ENCODE measurements at places on chromosomes 11 and 22.
A peak's percentile ranks its signal among the peaks of the same experiment; 100 is the strongest.

GRCh38 chr11:45485070-45485707, 180.2 kb downstream of the CHST1 start:
- no peak for DNase-seq

GRCh38 chr11:39361557-39361956, 2097.9 kb downstream of the LRRC4C start:
- DNase-seq = no peak

GRCh38 chr11:86637988-86638387, 34.4 kb downstream of the ME3 start:
- DNase-seq = no peak

- no peak for DNase-seq
These were observed 118.7 kb upstream of the E2F8 start for GRCh38 chr11:19359221-19360000.

GRCh38 chr11:27058456-27058855, 17.8 kb downstream of the BBOX1 start:
- no peak for DNase-seq

GRCh38 chr22:29732883-29733282, 13.1 kb downstream of the CABP7 start:
- DNase-seq = no peak

DNA sequence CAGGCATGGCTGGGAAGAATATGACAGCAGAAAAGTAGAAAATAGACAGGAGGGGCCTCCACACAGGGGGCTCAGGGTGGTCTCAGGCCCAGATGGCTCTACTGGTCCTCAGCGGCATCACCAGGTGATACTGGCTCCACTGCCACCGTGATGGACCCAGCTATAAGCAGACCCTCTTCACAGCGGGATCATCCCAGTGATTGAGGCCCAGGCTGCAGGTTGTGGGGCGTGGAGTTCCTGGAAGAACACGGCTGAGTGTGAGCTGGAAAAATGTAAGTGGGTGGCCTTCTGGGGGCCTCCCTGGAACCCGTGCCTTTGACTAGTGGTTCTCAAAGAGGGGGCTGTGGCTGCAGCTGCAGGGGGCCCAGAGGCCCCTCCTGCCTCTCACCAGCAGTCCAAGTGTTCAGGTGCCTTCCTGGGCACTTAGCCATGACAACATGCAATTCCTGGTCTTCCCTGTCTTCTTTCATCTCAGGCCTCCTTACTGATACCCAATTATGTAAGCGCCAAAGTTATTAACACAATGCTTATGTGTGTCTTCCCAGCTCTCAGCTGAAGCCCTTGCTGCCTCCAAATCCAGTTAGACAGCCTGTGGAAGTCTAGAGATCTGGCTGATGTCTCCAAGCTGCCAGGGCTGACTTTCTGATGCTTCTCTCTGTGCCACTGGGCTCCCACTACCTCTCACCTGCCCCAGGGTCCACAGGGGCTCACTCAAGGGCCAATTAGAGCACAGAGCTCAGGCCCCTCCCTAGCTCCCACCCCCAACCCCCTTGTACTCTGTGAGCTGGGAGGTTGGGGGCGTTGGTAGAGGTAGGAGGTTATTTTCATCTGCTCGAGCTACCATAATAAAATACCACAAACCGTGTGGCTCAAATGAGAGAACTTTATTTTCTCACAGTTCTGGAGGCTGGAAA, 110.1 kb upstream of the LMO1 start:
- no peak for DNase-seq

- DNase-seq = no peak
These were observed 131.0 kb downstream of the MORC2 start for GRCh38 chr22:30837531-30837930.

- no peak for DNase-seq
These were observed 24.0 kb downstream of the TSPAN18 start for GRCh38 chr11:44750551-44751465.

DNA sequence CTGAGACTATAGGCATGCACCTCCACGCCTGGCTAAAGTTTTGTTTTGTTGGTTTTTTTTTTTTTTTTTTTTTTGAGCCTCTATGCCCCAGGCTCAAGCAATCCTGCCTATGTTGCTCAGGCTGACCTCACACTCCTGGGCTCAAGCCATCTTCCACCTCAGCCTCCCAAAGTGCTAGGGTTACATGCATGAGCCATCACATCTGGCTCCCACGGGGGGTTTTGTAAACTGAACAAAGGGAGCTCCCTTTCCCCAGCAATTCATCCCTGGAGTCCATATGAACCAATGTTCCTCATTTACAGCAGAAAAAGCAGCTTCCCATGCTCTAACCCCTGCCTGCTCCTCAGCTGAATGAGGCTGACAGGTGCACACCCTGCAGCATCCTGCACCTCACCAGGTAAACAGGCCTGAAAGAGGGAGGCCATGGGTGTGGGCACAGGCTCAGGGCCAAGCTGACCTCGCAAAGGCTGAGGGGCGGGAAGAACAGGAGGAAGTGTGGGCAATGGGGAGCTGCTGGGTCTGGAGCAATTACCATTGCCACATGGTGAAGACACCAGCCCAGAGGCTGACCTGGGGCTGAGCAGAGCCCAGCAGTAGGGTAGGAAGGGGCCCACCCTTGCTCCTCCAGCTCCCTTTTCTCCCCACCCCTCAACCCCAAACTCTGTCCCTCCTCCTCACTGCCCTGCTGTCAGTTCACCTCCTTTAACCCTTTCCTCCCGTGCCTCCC, 58.2 kb downstream of the RBX1 start:
- DNase-seq = no peak

GRCh38 chr11:74860743-74861142, 88.1 kb downstream of the XRRA1 start:
- DNase-seq = no peak

GRCh38 chr11:67694875-67695555, 20.6 kb upstream of the ALDH3B2 start:
- no peak for DNase-seq

DNA sequence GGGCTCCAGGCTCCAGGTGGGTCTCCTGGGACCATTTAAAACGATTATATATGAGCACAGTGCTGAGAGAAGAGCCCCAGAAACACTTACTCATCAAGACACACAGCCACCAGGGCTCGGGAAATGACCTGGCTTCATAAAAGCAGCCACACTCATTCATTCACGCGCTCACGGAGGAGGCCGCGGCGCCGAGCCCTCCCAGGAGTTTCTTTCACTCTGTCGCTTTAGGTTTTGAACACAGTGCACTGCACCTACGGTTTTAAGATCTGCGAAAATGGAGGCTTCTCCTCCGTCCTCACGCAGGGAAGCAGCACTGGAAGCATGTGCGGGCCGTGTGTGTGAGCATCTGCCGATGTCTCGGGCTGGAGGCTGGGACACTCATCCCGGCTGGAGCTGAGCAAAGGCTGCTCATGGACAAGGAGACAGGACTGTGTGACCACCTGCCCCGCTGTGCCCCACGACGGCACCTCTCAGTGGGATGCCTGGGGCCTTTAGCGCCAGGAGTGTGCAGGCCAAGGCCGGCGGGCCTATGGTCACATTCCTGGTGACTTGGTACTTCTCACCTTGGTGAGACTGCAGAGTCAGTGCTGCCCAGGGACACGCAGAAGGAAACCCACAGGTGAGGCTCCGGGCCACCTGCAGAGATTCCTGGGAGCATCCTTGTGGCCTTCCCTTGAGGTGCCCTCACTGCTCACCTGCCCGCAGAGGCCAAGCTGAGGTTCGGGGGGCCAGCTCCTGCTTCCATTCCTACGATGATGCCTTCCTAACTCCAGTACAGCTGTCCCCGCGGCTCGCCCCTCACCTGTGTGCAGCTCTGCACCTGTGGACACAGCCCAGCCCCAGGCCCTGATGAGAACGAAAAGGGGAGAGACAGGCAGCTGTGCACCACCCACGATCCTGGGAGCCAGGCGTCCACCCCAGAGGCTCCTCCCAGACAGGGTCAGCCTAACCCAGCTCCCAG, 872.0 kb downstream of the BRD1 start:
- no peak for DNase-seq

- no peak for DNase-seq
These were observed 1.8 kb downstream of the GALR3 start for GRCh38 chr22:37824674-37825641.

DNA sequence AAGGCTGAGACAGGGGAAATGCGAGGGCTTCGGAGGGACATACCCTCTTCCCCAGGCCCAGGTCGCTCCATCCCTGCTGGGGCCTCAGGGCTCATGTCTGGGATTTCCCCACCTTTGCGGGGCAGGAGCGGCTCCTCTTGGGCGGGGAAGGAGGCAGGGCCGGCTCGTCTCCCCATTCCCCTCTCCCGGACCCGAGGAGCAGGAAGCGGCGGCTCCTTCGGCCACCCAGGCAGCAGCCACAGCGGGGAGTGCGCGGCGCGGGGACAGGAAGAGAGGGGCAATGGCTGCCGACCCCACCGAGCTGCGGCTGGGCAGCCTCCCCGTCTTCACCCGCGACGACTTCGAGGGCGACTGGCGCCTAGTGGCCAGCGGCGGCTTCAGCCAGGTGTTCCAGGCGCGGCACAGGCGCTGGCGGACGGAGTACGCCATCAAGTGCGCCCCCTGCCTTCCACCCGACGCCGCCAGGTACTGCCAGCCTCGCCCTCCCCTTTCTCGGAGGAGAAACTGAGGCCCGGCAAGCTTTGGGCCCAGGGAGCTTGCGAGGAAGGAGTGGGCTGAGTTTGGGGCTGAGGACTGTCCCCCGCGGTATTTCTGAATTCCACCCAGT, at the start of gene ANKK1:
Gene ANKK1 (plus strand): TSS at position 175 of the 607 bp plus-strand sequence. CDS start 106 bp downstream, at position 281.
- DNase-seq = no peak

- no peak for DNase-seq
These were observed 1478.4 kb downstream of the TBC1D22A start for GRCh38 chr22:48240935-48241230.

DNA sequence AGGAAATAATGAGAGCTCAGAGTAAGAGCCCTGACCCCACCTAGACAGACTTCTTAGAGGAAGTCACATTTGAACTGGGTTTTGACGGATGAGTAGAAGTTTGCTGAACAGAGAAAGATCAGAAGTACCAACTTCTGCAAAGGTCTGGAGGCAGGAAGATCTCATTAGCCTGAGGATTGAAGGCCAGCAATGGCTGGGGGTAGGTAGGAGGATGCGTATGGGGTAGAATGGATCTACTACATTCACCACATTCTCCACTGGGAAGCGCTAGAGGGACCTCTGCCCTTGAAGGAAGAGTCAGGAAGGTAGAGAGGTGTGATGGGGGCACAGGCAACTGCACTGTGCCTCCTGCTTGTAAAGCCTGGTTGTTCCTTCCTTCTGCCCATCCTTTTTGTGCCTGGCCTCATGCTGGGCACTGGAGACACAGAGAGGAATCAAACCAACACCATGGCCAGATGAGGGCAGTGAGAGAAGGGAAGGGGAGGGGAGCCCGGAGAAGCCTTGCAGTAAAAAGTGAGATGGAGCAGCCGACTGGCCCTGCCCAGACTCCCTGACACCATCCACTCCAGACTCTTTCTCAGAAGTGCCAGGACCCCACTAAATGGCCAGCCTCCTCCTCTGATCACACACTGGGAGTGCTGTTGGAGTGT, 4.9 kb downstream of the TPBGL start:
- no peak for DNase-seq

GRCh38 chr11:77107950-77108349, 5.3 kb downstream of the OMP start:
- peak; percentile 57 for DNase-seq

DNA sequence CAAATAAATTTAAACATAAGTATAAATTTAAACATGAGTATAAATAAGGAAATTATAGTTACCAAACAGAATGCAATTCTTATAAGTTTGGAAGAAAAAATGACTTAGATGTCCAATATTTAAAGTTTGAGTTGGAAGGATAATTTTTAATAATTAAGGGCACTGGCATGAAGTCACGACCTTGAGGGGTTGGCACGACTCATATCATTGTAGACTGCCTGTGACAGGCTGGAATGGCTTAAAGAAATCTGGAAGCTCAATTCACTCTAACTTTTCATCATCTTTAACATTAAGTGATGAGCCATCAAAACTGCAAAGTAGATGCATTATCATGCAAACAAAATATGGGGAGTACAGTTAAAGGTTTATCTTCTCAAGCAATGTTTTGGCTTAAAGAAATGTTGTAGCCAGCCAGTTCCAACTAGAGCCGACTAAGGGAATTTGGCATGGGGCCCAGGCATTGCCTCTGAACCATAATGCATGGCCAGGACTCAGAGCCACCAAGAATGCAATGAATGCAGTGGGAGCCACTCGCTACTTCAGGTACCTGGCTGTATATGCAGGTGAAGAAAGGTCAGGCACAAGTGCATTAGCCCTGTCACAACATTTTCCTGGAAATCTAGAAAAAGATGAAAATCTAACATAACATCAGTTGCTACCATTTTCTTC, 33.4 kb downstream of the PGR start:
- DNase-seq = peak; percentile 1

DNA sequence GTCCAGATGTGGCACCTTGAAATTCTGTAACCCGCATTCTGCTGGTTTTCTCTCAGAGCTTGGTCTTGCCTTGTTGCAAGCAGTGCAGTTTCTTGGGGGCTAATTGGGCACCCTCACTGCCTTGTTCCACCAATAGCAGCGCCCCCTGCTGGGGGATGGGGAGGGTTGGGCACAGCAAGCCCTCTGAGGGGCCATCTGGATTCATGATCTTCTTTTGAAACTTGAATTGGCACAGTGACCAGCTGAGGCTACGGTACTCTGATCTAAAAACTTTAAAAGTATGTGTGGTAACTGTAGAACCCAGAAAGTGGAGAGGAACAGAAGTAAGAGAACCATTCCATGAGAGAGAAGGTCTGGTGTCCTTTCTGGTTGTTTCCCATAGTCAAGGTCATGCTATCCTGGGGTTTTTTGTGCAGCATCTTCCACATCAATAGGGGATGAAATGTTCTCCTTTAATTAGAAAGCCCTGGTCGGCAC, 64.2 kb downstream of the MED15 start:
- peak; percentile 56 for DNase-seq

- peak; percentile 69 for DNase-seq
These were observed 35.9 kb upstream of the NAV2 start for GRCh38 chr11:19676475-19677380.

GRCh38 chr11:84890676-84891075, 736.5 kb downstream of the DLG2 start:
- no peak for DNase-seq

DNA sequence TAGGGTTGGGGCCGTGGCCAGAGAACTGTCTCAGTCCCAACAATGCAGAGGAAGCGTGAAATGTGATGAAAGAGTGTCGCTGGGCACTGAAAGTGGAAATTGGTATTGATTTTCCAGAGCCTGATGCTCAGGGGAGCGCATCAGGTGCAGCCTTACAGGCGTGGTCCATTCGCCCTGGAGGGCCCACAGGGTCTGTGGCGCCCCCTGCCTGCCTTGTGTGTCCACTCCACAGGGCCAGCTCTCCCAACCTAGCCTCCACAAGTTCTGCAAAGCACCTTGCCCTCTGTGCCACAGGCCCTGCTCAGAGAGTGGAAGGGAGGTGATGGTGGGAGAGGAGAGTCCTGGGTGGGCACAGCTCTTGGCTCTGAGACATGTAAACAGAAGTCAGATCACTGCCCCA, 54.9 kb upstream of the LMO1 start:
- DNase-seq = no peak

GRCh38 chr11:9516113-9516512, 55.3 kb downstream of the ZNF143 start:
- DNase-seq = no peak

DNA sequence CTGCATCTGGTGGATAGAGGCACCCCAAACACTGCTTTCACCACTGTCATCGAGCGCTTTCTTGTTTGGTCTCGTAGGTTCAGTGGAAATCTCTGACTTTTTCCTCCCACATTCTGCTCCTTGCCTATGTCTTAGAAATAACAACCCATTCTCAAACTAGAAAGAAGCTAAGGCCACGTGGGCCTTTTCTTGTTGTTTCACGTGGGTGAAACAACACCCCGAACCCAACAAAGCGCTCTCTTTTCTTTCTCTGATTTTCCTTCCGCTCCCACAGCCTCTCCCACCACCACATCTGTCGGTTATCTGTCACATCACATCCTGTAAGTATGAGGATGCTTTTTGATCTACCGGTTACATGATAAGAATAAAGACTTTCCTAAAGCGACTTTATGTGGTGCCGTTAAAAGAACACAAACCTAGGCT, 77.1 kb downstream of the LINC01488 start:
- no peak for DNase-seq

Data from SJCRH30 (cell line).